Kidney tubule cell (primary cell): ENCODE measurements at places on chromosomes 6 and 20.

DNA sequence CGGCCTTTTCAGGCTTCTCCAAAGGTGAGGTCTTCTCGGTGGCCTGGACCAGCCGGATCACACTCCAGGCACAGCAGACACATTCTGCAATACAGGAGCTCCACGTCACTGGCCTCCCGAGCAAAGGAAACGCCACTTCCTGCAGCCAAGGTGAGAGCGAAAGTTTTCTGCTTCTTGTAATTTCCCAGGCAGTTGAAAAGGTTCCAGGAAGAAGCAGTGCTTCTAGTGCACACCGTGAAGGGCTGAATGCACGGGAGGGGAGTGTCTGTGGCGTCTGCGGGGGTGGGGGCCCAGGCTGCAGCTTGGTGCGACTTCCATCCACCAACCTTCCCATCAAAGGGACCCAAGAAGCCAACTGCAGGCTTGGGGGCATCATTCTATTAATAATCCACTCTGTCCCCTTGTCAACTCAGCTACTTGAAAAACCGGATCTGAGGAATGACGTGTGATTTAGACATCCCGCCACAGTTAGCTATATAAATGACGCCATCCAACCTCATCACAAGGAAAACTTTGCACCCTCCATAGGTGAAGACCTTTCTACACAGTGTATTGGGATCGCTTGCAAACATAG lies 61.1 kb downstream of the NFATC2 start:
- peak; percentile 37 for DNase-seq

DNA sequence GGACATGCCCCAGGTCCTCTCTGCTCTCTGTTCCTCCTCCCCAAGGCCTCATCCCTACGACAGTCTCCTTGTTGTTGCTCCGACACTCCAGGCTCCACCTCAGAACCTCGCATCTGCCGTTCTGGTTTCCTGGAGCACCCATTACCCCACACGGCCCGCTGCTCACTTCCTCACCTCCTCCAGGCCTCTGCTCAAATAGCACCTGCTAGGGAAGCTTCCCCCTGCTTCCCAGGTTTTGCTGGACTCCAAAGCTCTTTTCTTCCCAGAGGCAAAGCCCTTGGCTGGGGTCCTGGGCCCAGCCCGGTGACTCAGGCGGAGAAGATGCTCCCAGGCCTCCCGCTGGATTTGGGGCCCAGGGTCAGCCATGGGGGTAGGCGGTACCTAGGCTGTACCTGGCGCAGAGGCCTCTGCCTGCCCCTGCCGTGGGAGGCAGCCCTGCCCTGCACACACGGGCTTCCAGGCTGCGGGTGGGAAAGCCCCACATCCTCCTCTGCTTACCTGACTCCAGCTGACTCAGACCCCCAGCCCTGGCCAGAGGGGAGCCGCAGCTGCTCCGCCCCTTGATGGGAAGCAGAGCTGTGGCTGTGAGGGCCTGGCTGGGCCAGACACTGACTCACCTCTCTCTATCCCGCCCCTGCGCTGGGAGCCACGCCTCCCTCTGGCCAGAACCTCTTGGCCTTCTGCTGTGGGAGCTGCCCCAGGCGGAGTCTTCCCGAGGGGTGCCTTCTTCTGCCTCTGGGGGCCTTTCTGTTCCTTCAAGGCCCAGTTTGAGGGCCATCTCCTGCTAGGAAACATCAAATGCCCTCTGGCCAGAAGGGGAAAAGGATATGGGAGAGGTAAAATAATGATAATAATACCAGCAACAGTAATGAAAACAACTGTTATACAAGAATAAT lies 130.5 kb downstream of the CEBPB start:
- DNase-seq: peak; percentile 99

DNA sequence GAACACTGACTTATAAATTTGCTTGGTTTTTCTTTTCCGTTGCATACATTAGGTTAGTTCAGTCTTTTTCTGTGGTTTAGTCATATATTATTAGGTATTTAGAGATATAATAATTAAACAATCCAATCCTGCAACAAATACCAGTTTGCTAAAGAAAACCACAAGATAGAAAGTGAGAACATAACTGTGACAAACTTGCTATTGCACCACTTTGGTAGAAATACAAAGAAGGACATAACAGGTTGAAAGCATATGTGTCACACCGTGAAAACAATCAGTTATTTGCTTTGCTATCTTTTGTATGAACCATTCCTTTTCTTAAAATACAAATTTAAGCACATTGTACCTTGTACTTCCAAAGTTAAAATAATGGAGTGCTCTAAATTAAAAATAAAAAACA lies 42.0 kb upstream of the KCNQ5 start:
- no peak for DNase-seq

DNA sequence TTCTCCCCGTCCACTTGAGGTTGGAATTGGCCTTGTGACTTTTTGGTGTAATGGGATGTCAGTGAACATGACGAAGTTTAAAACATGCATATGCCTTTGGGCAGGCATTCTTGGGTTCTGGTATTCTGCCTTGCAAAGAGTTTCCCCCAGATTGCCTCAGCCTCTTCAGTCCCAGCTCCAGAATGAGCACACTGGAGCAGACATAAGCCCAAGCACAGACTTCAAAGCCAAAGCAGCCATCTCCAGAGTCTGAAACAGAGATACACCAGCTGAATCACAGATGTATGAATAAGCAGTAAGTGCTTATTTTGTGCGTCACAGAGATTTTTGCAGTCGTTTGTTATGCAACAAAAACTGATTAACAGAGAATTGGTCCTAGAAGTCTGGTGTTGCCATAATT lies 546.0 kb downstream of the FRK start:
- DNase-seq: no peak

GRCh38 chr6:158379336-158379735 lies 67.1 kb downstream of the TULP4 start:
- no peak for DNase-seq

DNA sequence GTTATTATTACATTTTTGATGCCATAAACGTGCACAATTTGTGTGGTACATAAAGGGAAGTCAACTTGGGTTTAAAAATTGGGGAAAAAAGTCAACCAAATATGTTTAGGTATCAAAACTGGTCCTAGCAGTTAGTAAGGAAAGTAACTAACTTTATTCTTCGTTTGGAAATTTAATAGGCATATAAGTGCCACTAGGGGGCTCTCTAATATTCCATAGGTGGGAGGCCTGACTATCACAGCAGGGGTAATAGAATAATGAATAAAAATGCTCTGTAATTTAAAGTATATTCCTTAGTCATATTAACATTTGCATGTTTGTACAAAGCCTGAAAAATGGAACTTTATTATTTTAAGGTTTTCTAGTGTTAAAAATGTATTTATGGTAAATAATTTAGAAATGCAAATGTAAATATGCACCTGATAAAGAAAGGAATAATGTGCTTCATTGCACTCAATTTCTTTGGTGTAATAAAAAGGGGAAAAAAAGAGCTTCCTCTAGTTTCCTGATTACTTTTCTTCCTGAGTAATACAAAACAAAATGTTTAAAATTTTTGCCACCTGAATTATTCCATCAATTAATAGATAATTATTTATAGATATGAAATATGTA lies 125.7 kb upstream of the HDAC2 start:
- DNase-seq: peak; percentile 51

DNA sequence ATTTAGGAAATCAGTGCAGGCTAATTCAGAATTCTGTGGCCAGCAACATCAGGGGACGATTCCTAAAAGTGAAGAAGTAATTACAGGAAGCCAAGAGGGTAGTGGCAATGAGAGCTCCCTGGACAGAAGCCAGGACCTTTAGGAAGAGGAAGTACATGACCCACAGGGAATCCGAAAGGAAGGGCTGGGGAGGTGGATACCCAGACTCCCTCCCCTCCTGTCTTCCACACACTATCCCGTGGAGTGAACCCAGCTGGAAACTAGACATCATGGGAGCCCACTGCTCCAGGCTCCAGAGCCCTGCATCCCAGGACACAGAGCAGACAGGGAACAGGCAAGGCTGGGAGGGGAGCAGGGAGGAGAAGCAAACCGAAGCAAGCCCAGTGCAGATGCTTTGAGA lies 83.0 kb downstream of the SNX5 start:
- no peak for DNase-seq

GRCh38 chr20:58538752-58539151 lies 23.6 kb upstream of the APCDD1L start:
- peak; percentile 49 for DNase-seq

GRCh38 chr20:42179768-42180167 lies 561.6 kb upstream of the CHD6 start:
- peak; percentile 26 for DNase-seq

- DNase-seq: no peak
Observed at GRCh38 chr6:5068153-5068751, 16.9 kb upstream of the PPP1R3G start.

- peak; percentile 78 for DNase-seq
Observed at GRCh38 chr6:158808941-158809678, 10.1 kb downstream of the EZR start.

GRCh38 chr20:21684671-21685070 lies 20.8 kb upstream of the PAX1 start:
- DNase-seq: no peak

DNA sequence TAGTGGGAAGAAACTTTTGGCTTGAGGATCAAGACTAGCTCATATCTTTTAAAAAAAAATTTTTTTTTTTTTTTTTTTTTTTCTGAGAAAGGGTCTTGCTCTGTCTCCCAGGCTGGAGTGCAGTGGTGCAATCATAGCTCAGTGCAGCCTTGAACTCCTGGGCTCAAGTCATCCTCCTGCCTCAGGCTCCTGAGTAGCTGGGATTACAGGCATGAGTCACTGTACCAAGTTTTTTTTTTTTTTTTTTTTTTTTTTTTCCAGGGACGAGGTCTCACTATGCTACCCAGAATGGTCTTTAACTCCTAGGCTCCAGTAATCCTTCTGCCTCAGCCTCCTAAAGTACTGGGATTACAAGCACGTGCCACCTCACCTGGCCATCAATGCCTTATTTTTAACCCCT lies 27.9 kb downstream of the GCLC start:
- no peak for DNase-seq

- no peak for DNase-seq
Observed at GRCh38 chr6:16438718-16439591, 200.6 kb downstream of the GMPR start.

- no peak for DNase-seq
Observed at GRCh38 chr20:1934156-1934555, 38.9 kb downstream of the SIRPA start.

GRCh38 chr6:147392917-147393625 lies 115.4 kb upstream of the SAMD5 start:
- no peak for DNase-seq

- peak; percentile 71 for DNase-seq
Observed at GRCh38 chr20:10603971-10604864, 69.6 kb downstream of the JAG1 start.

DNA sequence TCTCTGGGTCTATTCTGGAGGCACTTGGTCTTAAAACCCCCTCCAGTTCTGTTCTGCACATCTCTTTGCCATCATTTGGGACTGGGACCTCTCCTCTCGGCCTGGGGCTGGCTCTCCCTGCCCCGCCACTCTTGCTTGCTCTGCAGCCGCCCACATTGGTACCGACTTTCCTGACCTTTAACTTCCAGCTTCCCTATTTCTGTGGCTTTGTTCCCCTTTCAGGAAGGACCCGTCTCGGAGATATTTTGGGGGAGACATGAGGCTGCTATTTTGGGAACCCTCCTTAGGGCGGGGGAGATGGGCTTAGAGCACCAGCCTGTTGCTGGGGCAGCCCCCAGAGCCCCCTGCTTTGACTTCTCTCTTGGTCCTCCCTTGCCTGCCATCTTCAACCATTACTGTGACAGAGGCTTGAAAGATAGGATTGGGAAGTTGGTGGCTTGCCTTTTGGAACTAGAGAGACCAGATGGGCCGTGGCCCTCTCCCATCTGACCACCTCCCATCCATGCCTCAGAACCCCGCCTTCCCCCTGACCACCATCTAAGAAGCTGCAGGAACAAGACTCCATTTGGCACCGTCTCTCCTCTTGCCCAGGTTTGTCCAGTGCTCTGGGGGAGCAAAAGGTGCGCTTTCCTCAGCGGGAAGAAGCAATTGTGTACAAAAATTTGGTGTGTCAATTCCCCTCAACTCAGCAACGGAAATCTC lies 914 bp downstream of the TREM2 start:
- no peak for DNase-seq

GRCh38 chr6:16817594-16817993 lies 56.3 kb upstream of the ATXN1 start:
- no peak for DNase-seq

- no peak for DNase-seq
Observed at GRCh38 chr6:169849396-169849795, 98.0 kb downstream of the ERMARD start.
